ENCODE measurements at places on chromosomes 12 and 14.

- DNase-seq = no peak
- no peak overlapping the region for H3K27ac ChIP-seq
- no peaks in the 10 kb centered on the region for H3K4me1 ChIP-seq
- H3K36me3 ChIP-seq = no peaks in the 10 kb centered on the region
- peaks cover 20% of the 10 kb centered on the region for H3K27me3 ChIP-seq
Observed at GRCh38 chr14:37170237-37170636, 2.2 kb downstream of the SLC25A21 start.

GRCh38 chr14:63867933-63868921 is 15.4 kb downstream of the SYNE2 start:
- peaks cover 42% of the 10 kb centered on the region for H3K4me1 ChIP-seq
- H3K27me3 ChIP-seq = no peaks in the 10 kb centered on the region
- peaks cover 7% of the 10 kb centered on the region for H3K36me3 ChIP-seq
- peak overlapping the region; percentile 45 for H3K4me3 ChIP-seq

- H3K27me3 ChIP-seq = no peaks in the 10 kb centered on the region
- DNase-seq = peak; percentile 92
- peak overlapping the region; percentile 94 for H3K27ac ChIP-seq
Observed at GRCh38 chr14:89276424-89276975, 140.5 kb downstream of the FOXN3 start.

GRCh38 chr14:96725232-96725631 is 72.0 kb upstream of the VRK1 start:
- no peak for DNase-seq
- H3K36me3 ChIP-seq = no peaks in the 10 kb centered on the region
- no peak overlapping the region for H3K4me3 ChIP-seq
- no peak overlapping the region for H3K27ac ChIP-seq

DNA sequence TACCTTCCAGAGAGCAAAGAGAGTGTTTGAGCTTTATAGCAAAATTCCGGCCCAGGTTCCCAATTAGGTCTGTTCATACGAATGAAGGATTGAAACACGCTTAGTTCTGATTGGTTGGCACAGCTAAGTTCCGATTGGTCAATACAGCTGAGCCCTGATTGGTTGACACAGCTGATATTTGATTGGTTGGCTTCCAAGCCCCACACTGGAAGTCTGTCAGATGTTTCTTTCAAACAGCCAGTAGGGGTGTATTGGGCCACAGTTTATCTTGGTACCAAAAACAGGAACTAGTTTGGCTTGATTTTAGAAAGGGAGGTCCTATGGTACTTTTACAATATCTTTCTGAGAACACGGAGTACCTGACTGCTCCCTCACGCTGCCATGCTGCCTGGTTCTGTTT is 93.4 kb downstream of the CAND1 start:
- no peaks in the 10 kb centered on the region for H3K4me1 ChIP-seq
- no peaks in the 10 kb centered on the region for H3K27me3 ChIP-seq
- H3K27ac ChIP-seq = no peak overlapping the region
- DNase-seq = no peak
- no peaks in the 10 kb centered on the region for H3K36me3 ChIP-seq

- no peaks in the 10 kb centered on the region for H3K27me3 ChIP-seq
- H3K36me3 ChIP-seq = peaks cover 51% of the 10 kb centered on the region
- no peak overlapping the region for H3K27ac ChIP-seq
- H3K4me1 ChIP-seq = no peaks in the 10 kb centered on the region
- no peak overlapping the region for H3K4me3 ChIP-seq
Observed at GRCh38 chr12:50718760-50719159, 45.1 kb upstream of the ATF1 start.

- H3K36me3 ChIP-seq = no peaks in the 10 kb centered on the region
- H3K4me1 ChIP-seq = no peaks in the 10 kb centered on the region
- H3K27me3 ChIP-seq = peaks cover 4% of the 10 kb centered on the region
Observed at GRCh38 chr14:90175631-90176030, 80.7 kb upstream of the PSMC1 start.

- no peaks in the 10 kb centered on the region for H3K27me3 ChIP-seq
- H3K4me3 ChIP-seq = peak overlapping the region; percentile 94
- peak overlapping the region; percentile 97 for H3K27ac ChIP-seq
- peaks cover 41% of the 10 kb centered on the region for H3K4me1 ChIP-seq
Observed at GRCh38 chr12:96195845-96196451, 1.8 kb downstream of the ELK3 start.

DNA sequence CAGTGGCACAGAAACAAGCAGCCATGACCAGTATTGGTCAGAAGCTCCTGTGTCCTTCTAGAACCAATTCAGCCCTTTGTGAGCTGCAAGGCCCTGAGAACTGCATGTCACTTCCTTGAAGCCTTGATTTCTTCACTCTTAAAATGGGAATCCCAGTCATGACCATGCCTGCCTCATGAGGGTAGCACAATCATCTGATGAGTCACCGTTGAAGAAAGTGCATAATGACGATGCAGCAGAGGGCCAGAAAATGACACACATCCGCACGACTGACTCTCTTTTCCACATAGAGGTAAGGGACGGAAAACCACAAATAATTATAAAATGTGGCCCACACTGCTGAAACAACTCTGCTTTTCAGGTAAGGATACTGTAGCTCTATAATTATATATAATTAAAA is 777.4 kb downstream of the BCL11B start:
- H3K36me3 ChIP-seq = no peaks in the 10 kb centered on the region
- peak; percentile 56 for DNase-seq
- H3K27ac ChIP-seq = no peak overlapping the region
- peaks cover 4% of the 10 kb centered on the region for H3K4me1 ChIP-seq
- H3K4me3 ChIP-seq = no peak overlapping the region

DNA sequence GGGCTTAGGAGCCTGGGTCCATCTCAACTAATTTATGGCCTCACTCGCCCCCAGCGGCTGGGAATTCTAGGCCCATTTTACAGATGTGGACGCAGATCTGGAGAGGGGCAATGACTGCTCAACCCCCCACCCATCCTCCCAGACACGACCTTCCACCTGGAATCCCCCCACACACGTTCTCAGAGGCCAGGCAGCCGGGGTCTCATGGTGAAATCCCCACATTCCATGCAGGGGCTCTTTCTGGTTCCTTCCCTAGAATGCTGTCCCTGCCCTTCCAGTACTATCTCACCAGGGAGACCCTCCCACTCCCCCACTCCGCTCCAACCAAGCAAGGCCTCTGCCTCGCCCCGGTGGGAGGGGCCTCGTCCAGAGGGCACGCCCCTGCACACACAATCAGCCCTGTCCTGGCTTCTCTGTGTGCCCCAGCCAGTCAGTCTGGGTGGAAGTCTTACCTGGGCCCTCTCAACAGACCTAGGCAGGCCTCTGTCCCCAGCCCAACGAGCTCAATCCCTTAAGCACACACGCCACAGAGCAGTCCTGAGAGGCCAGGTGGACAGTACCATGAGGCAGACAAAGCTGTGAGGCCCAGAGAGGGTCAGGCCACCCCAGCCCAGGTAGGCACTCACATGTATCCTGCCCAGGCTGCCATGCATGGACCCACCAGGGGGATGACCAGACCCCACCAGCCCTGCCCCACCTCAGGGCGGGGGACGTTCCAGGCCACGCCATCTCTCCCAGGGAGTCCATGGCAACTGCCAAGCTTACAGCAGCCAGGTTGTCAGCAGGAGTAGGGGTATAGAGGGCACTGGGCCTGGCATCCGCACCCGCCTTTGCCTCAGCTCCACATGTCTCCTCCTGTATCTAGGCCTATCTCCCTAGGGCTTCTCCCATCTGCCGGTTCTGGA is 1.3 kb upstream of the ANKRD9 start:
- peaks cover 1% of the 10 kb centered on the region for H3K36me3 ChIP-seq
- peak overlapping the region; percentile 80 for H3K27ac ChIP-seq
- no peaks in the 10 kb centered on the region for H3K27me3 ChIP-seq
- peak; percentile 81 for DNase-seq
- H3K4me3 ChIP-seq = peak overlapping the region; percentile 86

- no peak for DNase-seq
- H3K27ac ChIP-seq = no peak overlapping the region
- no peaks in the 10 kb centered on the region for H3K27me3 ChIP-seq
- H3K4me3 ChIP-seq = no peak overlapping the region
- no peaks in the 10 kb centered on the region for H3K4me1 ChIP-seq
- no peaks in the 10 kb centered on the region for H3K36me3 ChIP-seq
Observed at GRCh38 chr14:33254861-33255395, 316.2 kb downstream of the NPAS3 start.

GRCh38 chr14:23528555-23528954 is 23.0 kb downstream of the ZFHX2 start:
- H3K27ac ChIP-seq = no peak overlapping the region
- H3K4me3 ChIP-seq = no peak overlapping the region
- H3K36me3 ChIP-seq = no peaks in the 10 kb centered on the region
- peaks cover 9% of the 10 kb centered on the region for H3K4me1 ChIP-seq
- no peaks in the 10 kb centered on the region for H3K27me3 ChIP-seq

GRCh38 chr12:107033758-107034739 is 47.1 kb upstream of the MTERF2 start:
- H3K36me3 ChIP-seq = peaks cover 5% of the 10 kb centered on the region
- no peaks in the 10 kb centered on the region for H3K27me3 ChIP-seq
- H3K4me1 ChIP-seq = no peaks in the 10 kb centered on the region
- no peak overlapping the region for H3K27ac ChIP-seq

DNA sequence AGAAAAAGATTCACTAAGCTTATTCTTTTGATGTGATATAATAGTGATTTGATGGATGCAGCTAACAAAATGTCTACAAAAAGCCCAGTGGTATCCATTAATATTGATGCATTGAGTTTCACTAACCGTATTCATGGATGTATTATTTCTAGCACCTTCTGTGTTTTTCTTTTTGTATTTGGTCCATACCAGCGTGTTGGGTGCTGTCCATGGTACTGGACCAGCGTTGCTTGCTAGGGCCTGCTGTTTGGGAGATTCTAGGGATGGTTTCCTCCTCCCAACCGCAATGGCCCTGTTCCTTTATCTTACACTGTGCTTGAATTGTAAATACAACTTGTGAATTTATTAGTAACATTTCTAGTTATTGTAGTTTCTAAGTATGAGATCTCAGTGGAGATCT is 31.7 kb downstream of the ANO4 start:
- no peak overlapping the region for H3K27ac ChIP-seq
- H3K4me3 ChIP-seq = no peak overlapping the region
- no peaks in the 10 kb centered on the region for H3K27me3 ChIP-seq
- no peaks in the 10 kb centered on the region for H3K4me1 ChIP-seq

DNA sequence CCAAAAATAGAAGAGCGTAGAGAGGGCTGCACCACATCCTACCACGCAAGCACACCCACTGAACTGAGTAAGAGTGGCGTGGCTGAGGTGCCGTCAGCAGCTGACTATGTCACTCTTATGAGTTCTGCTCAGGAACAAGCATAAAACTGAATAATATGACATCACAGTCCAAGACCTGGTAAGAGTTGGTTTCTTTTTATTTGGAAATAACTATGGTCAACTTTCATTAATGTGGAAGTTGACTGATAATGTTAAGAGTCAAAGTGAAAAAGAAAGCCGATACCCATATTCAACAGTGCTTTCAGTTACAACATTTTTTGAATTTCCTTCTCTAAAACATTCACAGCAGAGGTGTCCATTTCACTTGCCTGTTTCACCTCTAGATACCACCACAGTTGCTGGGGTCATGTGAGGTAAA is 44.6 kb downstream of the GNS start:
- peaks cover 15% of the 10 kb centered on the region for H3K4me1 ChIP-seq

DNA sequence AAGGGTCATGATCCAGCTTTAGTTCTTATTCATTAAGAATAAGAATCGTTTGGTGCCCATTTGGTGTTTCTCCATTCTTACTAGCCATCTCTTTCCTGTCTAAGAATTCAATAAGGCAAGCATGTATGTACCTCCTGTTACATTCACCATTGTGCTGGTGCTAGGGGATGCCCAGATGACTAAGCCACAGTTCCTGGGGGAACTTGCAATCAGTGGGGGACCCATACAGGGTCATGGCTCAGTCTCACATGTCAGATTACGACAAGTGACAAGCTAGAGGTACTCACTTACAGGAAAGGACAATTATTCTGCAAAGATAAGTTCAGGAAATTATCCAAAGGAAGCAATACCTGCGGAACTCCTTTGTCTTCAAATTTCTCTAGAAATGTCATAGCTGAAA is 125.4 kb downstream of the STXBP6 start:
- H3K4me3 ChIP-seq = no peak overlapping the region
- no peaks in the 10 kb centered on the region for H3K4me1 ChIP-seq

DNA sequence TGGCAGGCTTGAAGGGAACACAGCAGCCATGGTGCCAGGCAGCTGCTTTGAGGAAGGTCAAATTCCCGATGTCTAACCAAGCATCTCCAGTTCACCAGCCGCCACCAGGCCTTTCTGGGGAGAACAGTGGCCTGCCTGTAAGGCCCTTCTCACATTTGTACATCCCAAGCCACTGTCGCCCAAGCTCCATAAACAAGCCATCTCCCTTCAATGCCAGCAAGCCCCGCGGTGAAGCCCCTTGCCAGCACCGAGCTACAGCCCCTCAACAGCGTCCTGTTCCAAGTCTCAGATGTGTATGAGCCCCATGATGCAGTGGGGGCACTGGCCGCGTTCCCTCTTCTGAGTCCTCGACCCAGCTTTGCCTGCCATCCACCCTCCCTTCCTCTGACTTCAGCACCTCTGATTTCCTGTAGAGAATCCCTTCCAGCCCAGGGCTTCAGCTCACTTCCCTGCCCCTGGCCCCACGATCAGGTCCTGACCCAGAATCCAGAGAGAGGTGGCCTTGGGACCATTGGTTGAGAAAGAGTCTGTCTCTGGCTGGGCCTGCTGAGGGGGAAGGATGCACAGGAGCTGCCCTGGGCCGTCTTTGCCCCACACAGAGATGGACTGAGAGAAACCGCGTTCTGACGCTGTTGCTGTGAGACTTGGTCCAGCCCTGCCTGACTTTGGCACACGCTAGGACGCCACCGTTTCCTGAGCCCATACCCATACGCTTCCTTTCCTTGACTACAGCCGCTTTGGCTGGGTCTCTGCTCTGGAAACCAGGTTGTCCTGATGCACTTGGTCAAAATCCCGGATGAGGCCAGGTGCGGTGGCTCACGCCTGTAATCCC is 1.9 kb upstream of the MMP17 start:
- H3K4me3 ChIP-seq = no peak overlapping the region
- peaks cover 30% of the 10 kb centered on the region for H3K27me3 ChIP-seq
- no peak overlapping the region for H3K27ac ChIP-seq
- DNase-seq = no peak
- H3K36me3 ChIP-seq = no peaks in the 10 kb centered on the region
- H3K4me1 ChIP-seq = peaks cover 5% of the 10 kb centered on the region

DNA sequence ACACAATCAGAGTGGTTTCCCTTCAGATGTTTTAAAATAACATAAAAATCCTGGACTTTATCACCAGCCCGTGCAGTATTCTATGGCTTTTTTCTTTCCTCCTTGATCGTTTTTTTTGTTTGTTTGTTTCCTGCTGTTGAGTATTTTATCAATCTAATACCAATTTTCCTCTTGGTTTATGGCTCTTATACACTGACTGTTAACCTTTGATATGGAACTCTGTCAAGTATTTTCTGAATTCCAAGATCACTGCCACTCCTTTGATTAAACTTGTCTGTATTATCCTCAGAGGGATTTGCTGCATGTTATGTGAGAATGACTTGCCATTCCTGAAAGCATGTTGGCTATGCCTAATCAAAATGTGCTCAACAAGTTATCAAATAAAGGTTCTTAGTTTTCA is 88.4 kb downstream of the PELI2 start:
- DNase-seq = no peak
- H3K4me1 ChIP-seq = peaks cover 6% of the 10 kb centered on the region
- peaks cover 5% of the 10 kb centered on the region for H3K27me3 ChIP-seq
- no peak overlapping the region for H3K27ac ChIP-seq
- no peaks in the 10 kb centered on the region for H3K36me3 ChIP-seq

All from activated CD4-positive, alpha-beta T cell treated with anti-CD3 and anti-CD28 coated beads, Interleukin-2, amount 10 ng/mL, durations not matched to agents 24 days and 14 days (primary cell).